ENCODE measurements at places on chromosomes 7 and 10.
A peak's percentile ranks its signal among the peaks of the same experiment; 100 is the strongest.

DNA sequence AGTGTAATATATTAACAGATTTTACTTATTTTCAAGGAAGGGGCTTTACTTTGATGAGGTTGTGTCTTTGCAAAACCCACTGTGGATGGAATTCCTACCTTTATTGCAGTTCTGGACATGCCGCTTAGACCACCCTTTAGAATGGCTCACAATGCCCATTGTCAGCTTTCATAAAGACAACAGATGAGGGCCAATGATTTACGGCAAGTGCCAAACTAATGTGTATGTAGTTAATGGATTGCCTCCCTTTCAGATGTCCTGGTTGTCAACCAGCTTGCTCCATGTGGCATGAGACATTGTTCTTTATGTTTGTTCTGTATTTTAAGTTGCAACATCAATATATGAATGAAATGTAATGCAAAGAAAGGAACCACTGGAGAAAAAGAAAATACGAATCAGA lies 35.0 kb upstream of the ELMO1 start:
- no peak for DNase-seq

DNA sequence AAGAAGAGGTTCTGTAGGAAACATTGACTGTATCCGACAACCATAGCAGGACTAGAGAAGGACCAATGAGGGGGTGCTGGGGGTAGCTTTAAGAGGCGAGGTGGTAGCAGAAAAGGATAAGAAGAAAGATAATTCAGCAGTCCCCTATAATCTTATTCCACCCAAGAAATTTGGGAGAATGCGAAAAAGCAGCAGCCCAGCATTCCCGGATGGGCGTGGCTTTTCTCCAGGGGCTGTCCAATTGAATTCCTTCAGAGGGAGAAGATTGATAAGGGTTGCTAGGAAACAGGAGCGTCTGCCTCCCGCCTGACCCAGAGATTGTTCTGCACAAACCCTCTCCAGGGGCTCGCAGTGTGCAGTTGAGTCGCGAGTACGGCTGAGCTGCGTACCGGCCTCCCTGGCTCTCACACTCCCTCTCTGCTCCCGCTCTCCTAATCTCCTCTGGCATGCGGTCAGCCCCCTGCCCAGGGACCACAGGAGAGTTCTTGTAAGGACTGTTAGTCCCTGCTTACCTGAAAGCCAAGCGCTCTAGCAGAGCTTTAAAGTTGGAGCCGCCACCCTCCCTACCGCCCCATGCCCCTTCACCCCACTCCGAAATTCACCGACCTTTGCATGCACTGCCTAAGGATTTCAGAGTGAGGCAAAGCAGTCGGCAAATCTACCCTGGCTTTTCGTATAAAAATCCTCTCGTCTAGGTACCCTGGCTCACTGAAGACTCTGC lies at the start of gene GRM3:
TSS of gene GRM3 (plus strand) at position 349 of the 721 bp plus-strand sequence. CDS start 121,237 bp downstream, outside the sequence.
- DNase-seq: no peak

- DNase-seq: peak; percentile 55
Measured at GRCh38 chr10:3783682-3784432, 1.2 kb downstream of the KLF6 start.

GRCh38 chr7:114539575-114539974 lies 125.0 kb downstream of the FOXP2 start:
- peak; percentile 66 for DNase-seq

GRCh38 chr7:88090671-88091070 lies 129.2 kb downstream of the SRI start:
- no peak for DNase-seq

- DNase-seq: no peak
Measured at GRCh38 chr10:79249186-79250121, 97.8 kb upstream of the PPIF start.

- DNase-seq: no peak
Measured at GRCh38 chr10:86829472-86829871, 73.1 kb downstream of the BMPR1A start.

DNA sequence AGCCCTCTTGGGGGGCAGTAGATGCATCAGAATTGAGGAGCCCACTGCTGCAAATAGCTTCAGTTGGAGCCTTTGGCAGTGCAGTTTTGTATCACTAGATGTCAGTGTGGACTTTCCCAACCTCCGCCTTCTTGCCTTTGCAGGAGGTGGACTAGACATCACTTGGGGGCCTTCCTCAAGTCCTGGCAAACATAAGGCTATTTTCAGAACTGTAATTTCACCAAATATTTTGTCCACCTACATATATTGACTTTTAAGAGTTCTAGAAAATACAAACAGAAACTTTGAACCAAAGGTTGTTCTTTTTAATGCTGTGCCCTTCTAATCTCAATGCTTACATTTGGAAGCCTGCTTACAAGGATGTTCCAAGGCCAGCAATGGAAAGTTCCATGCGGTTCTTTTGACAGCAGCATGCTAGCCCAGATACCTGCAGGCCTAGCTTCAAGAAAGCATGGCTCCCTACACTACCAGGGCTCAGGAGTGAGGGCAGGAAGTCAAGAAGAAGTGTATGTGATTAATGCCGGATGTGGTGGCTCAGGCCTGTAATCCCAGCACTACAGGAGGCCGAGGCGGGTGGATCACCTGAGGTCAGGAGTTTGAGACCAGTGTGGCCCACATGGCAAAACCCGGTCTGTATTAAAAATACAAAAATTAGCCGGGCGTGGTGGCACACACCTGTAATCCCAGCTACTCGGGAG lies 8.0 kb upstream of the ZNRF2 start:
- peak; percentile 75 for DNase-seq
